RWPE2 (cell line): ENCODE measurements at places on chromosomes 3 and 15.

DNA sequence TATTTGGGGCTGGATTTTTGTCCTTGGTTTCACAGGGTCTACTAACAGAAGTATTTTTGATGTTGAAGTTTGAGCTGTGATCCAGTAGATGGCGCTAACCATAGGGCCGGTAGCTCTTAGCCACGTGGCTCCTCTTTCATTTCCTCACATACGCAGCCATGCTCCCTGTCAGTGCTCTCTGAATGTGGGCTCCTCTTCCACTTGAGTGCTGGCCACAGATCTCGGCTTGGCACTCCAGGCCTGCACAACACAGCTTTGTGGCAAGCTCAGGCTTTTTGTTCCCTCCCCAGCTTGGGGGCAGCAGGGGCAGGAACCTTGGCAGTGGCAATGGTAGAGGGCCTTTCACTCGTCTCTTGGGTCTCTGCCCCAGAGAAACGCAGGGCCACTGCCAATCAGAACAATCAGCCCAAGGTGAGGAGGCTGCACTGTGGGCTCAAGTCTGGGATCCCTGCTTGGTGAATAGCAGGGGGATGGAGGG, 18.6 kb upstream of the DNAAF4 start:
- no peak for DNase-seq

- DNase-seq = no peak
Observed at GRCh38 chr3:60215946-60216345, 1035.3 kb downstream of the FHIT start.

DNA sequence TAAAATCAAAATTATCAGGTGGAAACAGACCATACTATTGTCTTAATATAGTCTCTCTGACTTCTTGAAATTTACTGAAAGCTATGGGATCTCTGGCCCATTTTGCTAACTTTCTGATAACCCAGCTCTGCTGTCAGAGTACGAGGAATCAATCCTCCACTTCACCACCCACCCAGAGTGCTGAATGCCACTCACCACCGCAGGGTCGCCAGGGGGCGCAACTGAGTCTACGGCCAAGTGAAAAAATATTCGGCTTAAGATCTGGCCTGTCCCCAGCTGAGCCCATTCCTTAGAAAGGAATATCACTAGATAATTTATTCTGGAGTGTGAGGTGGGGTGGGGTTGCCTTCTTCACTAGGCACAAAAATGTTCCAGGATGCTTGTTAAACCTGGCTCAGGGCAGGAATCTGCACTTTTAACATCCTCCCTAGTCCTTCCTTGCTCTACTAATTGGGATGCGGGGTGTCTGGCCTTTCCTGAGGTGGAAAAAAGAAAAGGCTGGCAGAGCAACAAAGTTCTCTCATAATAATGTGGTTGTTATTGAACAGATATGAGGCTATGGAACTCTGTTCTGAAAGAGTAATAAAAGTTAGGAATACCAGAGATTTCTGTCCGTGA, 520.6 kb downstream of the MFSD1 start:
- DNase-seq = no peak

DNA sequence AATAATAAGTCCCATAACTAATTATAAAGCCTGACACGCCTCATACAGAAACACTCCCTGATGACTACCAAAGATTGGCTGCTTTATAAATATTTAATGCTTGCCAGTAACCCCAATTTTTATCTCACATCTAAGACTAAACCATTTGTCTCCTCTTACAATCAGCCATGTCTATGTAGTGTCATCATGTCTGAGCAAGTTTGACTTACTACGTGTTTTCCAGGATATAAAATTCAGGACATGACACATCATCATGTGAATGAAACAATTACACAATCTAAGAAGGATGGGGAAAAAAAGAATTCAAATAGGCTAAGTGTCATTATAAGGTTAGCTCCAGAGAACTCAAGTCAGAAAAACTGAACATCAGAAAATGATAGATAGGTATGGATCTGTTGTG, 208.7 kb downstream of the MECOM start:
- no peak for DNase-seq

- DNase-seq = no peak
Observed at GRCh38 chr3:101509811-101510210, 3.2 kb downstream of the SENP7 start.

GRCh38 chr3:13515786-13516759, 32.9 kb upstream of the FBLN2 start:
- DNase-seq = no peak

- no peak for DNase-seq
Observed at GRCh38 chr15:33411596-33412540, 101.1 kb downstream of the RYR3 start.

DNA sequence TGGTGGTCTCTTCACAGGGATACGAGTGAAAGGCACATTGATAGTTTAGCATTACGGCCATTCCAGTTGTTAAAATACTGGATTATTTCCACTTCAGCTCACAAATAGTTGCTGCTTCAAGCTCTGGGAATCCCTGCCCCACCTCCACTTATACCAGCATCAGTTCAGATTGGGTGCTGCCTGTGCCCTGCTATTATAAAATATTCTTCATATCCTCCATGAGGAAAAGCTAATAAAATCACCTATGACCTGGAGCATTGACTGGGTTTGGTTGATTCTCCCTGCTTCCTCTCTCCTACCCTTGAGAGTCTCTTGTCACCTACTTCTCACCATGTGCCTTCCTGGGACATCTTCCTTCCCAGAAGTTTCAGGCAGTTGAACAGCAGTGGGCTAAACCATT, 529.0 kb downstream of the MCTP2 start:
- no peak for DNase-seq

DNA sequence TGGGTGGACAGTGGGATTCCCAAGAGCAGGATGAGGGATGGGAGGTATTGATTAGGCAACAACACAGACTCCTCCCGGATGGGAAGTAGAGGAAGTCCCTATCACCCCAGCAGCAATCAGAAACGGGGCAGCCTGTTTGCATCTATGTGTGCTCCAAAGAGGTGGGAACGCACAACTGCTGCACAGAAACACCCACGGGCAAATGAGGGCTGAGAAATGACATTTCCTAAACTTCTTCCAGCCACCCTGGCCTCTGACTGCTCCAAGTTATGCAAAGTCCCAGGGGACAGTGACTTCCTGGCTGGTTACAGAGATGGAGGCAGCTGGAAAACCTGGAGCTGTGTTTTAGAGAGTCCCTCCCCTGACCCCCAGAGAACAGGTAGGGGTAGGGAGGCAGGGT, 42.6 kb downstream of the HCN4 start:
- DNase-seq = peak; percentile 32

GRCh38 chr15:42324308-42324707, 35.0 kb upstream of the CAPN3 start:
- DNase-seq = no peak
